ENCODE measurements at places on chromosomes 7 and 10.

- DNase-seq = no peak
Observed at GRCh38 chr10:88908194-88908593, 28.1 kb downstream of the STAMBPL1 start.

DNA sequence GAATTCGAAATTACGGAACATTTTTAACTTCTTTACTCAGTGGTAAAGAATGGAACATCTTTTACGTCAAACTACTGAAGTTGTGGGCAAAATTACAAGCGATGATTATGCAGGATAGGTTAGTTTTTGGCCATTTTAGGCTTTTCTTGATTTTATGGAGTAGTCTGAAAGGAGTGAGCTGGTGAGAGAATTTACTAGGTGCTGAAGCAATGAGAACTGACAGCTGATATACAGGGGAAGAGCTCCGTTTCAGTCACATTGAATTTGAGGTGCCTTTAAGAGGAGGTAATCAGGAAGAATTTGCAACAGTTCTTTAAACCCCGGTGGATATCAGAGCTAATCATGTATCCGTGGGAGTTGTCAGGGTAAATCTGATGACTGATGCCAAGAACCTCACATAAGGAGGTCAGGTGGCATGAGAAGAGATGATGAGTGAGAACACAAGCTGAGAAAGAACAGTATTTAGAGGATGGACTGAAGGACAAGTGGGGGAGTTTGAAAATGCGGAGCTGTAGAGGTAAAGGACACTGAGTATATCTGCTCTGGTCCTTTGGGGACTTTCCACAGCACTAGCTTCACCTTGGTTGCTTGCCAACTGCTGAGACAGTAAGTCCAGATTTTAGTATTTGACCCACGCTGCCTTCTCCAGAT, 104.3 kb downstream of the AHR start:
- DNase-seq = peak; percentile 35

- DNase-seq = peak; percentile 63
Observed at GRCh38 chr7:29408841-29409243, 154.8 kb upstream of the PRR15 start.

GRCh38 chr7:89133819-89134218, 338.3 kb upstream of the TEX47 start:
- no peak for DNase-seq

GRCh38 chr10:132196178-132197113, 9.7 kb downstream of the DPYSL4 start:
- no peak for DNase-seq

DNA sequence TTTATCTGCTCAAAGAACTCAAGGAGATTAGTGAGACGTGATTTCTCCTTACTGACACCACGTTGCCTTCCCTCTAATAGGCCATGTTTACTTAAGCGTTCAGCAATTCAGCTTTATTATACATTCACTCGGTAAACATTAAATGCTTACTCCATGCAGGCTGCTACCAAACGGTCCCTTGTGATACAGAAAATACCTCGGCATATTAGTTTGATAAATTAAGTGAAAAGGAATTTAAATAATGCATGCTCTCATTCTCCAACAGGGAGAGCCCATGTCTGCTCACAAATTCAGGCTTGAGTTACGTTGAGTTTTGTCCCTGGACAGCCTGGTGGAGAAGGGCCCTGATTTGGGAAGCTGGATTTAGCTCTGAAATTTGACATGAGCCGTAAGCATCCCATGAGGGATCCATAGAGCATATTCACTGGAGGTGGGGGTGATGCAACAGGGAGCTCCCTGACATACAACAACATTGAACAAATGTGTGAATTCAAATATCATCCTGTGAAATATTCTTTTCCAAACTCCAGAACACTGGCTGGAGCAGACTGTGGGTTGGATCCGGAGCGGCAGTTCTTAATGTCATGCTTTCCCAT, 86.3 kb downstream of the TBXAS1 start:
- no peak for DNase-seq

DNA sequence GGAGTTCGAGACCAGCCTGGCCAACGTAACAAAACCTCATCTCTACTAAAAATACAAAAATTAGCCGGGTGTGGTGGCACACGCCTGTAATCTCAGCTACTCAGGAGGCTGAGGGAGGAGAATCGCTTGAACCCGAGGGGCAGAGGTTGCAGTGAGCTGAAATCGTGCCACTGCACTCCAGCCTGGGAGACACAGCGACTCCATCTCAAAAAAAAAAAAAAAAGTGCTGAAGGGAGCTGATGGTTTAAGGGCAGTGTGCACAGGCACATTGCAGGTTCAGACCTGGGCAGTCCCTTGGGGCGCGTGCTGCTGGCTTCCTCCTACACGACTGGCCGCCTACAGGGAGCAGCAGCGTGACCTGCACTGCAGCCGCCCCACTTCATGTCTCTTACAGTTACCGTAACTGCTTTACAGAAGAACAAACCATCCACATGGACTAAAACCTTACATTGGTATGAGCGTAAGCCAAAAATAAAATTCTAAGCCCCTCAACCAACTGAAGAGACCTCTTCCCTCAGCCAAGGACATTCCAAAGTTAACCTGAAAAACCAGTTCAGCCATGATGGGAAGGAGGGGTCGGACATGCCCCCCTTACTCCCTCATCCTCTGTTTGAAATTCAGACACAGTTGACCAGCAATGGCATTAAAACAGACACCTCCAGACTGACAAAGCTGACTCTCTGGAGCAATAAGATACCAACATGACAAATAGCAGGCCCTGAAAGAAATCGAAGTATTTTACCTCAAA, 262.2 kb downstream of the ZMYND11 start:
- DNase-seq = peak; percentile 2

DNA sequence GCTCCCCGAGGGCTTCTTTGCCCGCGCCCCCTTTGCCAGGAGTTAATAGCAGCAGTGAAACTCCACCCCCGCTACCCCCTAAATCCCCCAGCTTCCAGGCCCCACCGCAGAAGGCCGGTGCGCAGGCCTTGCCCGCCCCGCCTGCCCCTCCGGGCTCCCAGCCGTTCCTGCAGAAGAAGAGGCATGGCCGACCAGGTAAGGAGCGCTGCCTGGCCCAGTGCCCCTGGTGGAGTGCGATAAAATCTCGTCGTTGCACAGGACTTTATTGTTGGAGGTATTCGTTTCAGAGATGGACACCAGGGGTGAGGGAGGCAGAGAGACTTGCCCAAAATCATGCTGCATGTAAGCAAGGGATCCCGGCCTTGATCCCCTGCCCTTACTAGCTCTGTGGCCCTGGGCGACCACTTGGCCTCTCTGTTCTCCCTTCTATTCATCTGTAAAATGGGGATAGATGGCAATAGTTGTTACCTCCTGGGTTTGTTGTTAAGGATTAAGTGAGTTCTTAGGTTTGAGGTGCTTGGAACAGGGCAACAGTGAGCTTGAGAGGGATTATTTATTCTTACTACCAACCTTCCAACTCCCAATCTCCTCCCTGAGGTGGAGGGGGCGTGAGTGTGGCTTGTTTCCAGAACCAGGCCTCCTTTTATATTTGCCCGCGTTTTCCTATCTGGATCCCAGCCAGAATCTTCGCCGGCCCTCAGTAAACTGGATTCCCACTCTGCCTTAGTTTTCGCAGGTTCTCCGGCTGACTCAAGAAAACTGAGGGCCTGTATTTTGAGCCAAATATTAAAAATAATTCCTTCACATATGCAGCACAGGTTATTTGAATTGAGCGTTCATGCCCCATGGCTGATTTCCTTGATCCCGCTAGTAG, 78.3 kb downstream of the WIPF3 start:
- DNase-seq = no peak

- no peak for DNase-seq
Observed at GRCh38 chr7:33156441-33156840, 27.1 kb downstream of the BBS9 start.

- DNase-seq = no peak
Observed at GRCh38 chr7:128812514-128813168, 17.6 kb upstream of the FLNC start.

- no peak for DNase-seq
Observed at GRCh38 chr7:134051020-134051419, 76.1 kb upstream of the LRGUK start.

DNA sequence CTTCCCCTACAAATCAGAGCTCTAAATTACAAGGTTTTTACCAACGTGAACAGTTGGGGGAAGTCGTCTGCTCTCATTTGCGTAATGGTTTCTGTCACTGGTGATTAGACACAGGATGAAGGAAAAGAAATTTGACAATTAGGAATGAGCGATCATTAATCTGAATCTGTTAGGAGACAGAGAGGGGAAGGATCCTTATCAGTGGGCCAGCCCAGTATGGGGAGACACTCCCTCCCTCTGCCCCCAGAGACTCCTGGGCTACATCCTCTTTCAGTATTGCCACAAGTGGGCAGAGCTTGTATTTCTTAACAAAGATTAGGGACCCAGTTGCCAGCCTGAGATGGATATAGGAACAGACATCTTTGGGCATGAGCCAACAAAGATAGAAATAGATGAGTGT, 15.5 kb downstream of the HIF1AN start:
- no peak for DNase-seq

- DNase-seq = no peak
Observed at GRCh38 chr10:93248583-93249227, 175.0 kb downstream of the CYP26A1 start.

- no peak for DNase-seq
Observed at GRCh38 chr7:40199076-40199802, 64.4 kb downstream of the SUGCT start.

DNA sequence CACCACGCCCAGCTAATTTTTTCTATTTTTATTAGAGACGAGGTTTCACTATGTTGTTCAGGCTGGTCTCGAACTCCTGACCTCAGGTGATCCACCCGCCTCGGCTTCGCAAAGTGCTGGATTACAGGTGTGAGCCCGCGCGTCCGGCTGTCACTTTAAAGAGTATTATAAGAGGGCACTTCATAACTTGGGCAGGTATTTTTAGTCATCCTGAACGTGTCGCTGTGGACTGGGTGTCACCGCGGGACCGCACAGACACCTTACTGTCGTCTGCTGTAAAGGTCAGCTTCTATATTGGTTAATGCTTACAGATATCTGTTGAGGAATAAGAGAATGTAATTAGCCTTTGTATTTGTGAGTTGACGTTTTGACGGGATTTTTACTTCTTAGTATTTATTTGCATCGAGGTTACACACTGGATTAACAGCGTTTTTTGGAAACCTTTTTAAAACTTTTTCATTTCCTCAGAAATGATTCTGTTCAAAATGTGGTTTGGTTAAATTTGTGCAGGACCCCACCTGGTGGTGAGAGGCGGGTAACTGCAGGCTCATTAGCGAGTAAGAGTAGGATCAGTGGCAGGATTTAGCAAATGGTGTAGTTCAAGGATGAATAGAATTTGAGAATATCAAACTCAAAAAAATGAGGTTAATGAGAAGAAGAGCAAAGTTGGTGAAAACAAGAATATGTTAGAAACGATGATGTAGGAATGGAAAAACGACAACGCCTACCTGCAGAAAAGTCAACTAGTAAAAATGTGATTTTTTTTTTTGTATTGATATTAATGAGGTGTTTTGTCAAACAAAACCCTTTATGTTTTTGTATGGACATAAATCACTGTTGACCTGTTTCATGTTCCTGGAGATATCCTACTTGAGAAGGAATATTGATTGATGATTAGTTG, 3.2 kb downstream of the DNAJB6 start:
- peak; percentile 77 for DNase-seq

DNA sequence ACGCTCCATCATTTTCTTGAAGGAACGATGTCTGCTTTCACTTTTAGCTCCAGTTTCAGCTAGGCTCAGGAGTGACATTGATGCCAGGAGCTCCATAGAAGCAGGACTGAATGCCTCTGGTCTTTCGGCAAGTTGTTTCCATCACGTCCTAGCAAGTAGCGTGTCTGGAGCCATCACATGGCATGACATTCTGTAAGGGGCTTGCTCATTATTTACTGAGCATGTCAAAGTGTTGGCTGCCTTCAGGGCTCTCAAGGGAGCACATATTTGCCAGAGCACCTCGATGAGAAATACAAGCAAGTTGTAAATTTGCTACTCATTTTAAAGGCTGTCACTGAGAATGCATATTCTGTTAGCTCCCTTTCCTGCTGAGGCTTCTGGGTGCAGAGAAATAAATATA, 131.0 kb upstream of the ITGB1 start:
- DNase-seq = no peak

DNA sequence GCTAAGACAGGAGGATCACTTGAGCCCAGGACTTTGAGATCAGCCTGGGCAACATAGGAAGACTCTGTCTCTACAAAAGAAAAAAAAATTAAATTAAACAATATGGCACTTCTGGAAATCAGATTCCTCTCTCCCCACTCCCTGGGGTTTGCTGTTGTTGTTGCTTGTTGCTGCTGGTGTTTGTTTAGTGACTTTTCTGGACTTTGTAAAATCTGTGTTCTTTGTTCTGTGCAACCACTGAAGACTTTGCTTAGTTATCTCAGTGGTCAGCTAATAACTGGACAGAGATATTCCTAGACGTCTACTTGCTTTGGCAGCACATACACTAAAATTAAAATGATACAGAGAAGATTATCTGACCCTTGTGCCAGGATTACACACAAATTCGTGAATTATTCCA, 10.3 kb upstream of the WIPI2 start:
- DNase-seq = no peak

DNA sequence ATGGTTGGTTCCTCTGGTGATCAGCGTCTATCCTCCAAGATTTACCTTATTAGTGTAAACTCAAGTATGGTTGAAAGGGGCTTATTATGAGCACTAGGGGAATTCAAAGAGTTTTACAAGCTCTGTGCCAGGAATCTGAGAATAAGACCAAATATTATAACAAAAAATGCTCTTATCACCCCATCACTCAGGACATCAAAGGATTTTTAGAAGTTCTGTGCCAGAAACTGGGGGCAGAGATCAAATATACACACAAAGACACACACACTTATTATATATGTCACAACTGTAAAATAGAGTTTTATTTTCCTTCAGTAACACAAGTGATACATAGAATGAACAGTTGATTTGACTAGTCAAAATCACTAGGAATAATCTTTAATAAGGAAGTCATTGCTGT, 89.3 kb downstream of the MLLT10 start:
- DNase-seq = no peak

- no peak for DNase-seq
Observed at GRCh38 chr7:132105096-132105495, 471.2 kb downstream of the PLXNA4 start.

- DNase-seq = no peak
Observed at GRCh38 chr10:73407495-73407894, 6.4 kb downstream of the ANXA7 start.
